Dermis microvascular lymphatic vessel endothelial cell (primary cell): ENCODE measurements at places on chromosomes 2 and 18. TPM values are rescaled to one million over a fixed set of nuclear protein-coding genes. Genes with fewer than 3 reads are reported as not detected.

ABCG8 gene
- total RNA-seq, result not detected in 2 replicates

ESPNL gene
- total RNA-seq, result not detected in 2 replicates

KATNAL2 gene
- total RNA-seq, result 0.25 and 0.64 TPM in 2 replicates

GRCh38 chr18:75211953-75212750, 1.6 kb downstream of the TSHZ1 start:
- DNase-seq, result no peak
